GM03348 (cell line): ENCODE measurements at places on chromosomes 12 and 14.

DNA sequence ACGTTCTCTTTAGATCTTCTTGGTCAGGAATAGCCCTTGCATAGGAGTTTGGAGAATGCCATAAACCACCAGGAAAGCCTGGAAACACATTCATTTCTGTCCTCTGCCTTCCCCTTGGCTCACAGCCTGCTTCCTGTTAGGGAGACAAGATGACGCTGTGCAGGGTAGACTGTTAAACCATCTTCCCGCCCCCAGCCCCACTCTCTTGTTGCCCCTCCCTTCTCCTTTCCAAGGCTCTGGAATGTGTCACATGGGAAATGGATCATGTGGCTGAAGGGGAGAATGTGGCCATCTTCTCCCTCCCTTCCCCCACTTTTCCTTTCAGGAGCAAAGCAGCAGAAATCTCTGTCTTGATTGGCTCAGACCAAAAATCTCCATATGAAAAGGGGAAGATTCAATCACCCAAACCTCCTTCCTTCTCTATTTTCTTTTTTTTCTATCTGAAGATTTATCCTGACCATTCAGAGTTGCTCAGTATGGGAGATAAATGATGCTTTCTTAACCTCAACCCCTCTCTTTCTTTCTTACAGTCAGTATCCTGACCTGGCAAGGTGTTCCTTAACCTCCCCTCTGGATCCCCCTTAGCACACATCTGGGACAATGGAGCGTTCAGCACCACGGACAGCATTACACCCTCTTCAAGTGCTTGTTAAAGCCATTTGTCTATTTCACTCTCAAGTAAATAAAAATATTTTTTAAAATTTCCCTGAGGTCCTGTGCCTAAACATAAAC is 11.4 kb downstream of the GPR19 start:
- DNase-seq = peak; percentile 40

DNA sequence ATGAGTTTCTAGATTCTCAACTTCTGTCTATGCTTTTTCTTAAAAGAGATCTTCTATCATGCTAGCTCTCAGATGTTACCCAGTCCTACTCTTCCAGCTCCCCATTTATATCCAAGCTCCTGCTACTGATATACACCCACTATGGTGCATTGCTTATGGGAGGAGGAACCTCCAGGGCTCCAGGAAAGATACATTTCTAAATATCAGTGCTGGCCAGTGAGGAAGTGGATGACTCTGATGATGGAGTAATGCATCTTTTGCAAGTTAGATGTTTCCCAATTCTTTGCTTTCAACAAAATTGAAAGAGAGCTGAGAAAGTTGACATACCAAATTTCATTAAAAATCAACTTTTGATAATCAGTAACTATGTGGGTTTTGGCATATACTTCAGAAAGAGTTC is 105.7 kb upstream of the RESF1 start:
- no peak for DNase-seq

DNA sequence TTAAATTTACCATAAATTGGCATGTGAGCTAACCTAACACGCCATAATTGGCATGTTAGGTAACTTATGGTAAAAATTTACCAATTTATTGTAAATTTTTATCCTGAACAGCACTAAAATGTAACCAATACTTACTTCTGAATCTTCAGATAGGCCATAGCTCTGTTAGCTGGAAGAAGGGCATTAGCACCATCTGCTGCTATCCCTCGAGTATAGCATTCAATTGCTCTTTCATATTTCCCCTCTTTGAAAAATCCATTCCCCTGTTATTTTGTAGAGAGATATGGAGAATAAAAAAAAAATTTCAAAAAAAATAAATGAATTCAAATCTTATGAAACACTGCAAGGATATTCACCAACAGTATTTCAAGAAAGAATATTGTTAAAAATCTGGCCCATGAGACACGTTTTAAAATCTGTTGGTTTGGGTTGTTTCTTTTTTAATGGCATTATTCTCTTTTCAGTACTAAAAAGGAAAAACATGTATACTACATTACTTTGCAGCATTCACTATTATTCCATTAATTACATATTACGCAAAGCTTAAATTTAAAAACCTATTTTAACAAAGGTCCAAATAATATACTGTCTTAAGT is 19.1 kb downstream of the RPAP3 start:
- DNase-seq = peak; percentile 76

GRCh38 chr12:86613311-86613710 is 357.1 kb upstream of the MGAT4C start:
- DNase-seq = no peak

- DNase-seq = no peak
Measured at GRCh38 chr12:90111791-90112580, 403.3 kb upstream of the ATP2B1 start.

GRCh38 chr12:102977945-102978706 is 20.7 kb downstream of the ASCL1 start:
- no peak for DNase-seq
